ENCODE measurements at places on chromosomes 3 and 15.

DNA sequence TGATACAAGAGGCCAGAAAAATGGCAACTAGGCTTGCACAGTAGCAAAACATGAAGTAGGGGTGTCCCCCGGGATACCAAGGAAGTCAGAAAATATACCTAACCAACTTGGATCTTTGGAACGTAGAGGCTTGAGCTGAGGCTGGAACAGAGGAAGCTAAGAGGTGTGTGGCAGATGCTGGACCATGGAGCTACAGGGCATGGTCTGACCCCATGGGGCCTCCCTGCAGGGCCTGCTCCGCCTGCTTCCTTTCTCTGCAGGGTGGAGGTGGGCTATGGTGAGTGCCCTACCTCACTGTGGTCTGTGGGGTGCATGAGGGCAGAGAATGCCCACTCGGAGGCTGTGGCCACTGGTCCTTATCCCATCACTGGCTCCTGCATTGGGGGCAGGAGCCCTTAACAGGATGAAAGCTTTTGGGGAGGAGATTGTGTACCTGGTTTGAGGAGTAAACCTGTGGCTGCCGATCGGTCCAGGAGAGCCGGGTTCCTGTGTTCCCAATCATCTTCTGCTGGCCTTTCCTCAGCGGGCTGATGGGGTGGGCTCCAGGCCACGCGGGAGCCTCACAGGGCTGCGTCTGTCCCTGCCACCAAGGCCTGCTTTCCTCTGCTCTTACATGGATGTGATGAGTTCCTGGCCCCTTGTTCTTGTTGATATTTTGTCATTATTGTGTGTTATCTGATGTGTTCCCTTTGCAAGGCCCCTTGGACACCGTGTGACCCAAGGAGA, 96.8 kb downstream of the OCA2 start:
- DNase-seq, result no peak

- no peak for DNase-seq
Observed at GRCh38 chr3:188125076-188125475, 28.9 kb upstream of the LPP start.

GRCh38 chr3:98594628-98595324, 1.4 kb upstream of the CPOX start:
- DNase-seq, result no peak

- DNase-seq, result no peak
Observed at GRCh38 chr3:193932576-193932975, 203.4 kb upstream of the HES1 start.

GRCh38 chr3:86996261-86996955, 5.5 kb upstream of the VGLL3 start:
- no peak for DNase-seq

GRCh38 chr3:125437631-125438435, 62.7 kb upstream of the ZNF148 start:
- DNase-seq, result peak; percentile 40

DNA sequence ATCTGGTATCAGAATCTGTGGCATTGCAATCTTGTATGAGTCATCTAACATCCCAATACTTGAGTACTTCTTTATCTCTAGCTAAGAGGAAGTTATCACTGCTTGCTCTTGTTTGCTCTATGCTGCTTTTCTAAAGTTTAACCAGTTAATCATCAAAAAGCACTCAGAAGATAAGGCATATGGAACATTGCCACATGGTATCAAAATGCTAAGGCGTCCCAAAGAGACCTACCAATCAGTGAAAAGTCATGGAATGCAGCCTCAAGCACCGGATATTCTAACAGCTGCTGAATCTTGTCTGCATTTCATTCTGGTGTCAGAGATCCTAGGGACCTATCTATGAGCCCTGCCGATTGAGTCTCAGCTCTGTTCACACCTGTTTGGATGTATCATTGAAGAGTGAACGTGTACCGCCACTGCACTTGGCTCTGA, 192.8 kb downstream of the ARPP21 start:
- DNase-seq, result no peak

DNA sequence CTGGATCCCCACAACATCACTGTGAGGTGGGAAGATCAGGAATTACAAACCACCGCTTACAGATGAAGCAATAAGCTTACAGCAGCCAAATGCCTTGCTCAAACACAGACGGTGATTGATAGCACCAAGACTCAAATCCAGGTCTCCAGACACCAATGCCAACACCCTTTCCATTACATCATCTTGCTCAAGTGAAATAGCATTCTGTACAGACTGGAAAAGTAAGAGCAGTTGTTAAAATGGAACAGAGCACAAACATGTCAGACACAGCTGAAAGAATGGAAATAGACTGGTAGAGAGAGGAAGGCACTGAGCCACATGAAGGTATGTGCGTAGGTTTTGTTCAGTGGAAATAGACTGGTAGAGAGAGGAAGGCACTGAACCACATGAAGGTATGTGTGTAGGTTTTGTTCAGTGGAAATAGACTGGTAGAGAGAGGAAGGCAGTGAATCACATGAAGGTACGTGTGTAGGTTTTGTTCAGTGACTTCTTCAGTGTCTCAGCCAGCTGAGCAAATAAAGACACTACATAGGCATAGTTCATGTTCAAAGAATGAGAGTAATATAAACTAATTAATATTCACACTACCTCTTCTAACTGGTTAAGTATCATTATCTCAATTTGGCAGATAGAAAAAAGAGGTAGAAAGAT, 15.6 kb downstream of the CLDN1 start:
- no peak for DNase-seq

- no peak for DNase-seq
Observed at GRCh38 chr15:88300089-88300488, 43.5 kb upstream of the NTRK3 start.

DNA sequence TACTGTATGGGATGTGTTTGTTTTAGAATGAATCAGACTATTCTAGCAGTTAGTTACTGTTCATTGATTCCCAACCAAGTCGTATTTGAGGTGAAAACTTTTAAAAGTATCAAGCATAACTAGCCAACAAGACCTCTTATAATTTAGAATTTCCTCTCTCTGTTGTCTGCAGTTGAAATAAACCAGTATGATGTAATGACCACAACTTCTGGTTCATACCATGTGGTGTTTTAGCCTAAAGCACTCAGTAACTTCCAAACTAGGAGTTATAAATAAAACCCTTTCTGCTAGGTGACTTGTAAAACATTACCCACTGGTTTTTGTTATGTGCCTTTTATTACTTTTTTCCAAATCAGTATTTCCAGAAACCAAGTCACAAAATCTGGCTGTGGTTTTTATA, 19.8 kb upstream of the P2RY12 start:
- DNase-seq, result no peak

GRCh38 chr3:155639462-155640055, 105.3 kb downstream of the PLCH1 start:
- no peak for DNase-seq

GRCh38 chr15:99635145-99635544, 69.4 kb downstream of the MEF2A start:
- no peak for DNase-seq

GRCh38 chr15:77402740-77403379, 17.0 kb downstream of the PEAK1 start:
- no peak for DNase-seq

GRCh38 chr3:109943181-109943580, 605.8 kb upstream of the DPPA4 start:
- DNase-seq, result no peak

DNA sequence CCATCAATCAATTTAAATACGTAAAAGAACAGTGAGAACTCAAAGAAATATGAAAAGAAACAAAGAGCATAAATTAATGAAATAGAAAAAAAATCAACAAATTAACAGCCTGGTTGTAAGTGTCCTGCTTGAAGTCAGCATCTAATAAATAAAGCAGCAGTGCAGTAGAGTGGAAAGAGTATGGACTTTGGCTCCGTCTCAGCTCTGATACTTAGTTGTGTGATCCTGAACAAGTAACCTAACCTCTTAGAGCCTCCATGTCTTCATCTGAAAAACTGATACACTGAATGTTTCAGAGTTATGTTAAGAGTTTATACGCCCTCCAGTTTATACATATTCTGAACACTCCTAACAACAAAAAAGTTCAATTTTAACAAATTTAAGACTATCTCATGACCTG, 44.6 kb downstream of the TFDP2 start:
- no peak for DNase-seq

DNA sequence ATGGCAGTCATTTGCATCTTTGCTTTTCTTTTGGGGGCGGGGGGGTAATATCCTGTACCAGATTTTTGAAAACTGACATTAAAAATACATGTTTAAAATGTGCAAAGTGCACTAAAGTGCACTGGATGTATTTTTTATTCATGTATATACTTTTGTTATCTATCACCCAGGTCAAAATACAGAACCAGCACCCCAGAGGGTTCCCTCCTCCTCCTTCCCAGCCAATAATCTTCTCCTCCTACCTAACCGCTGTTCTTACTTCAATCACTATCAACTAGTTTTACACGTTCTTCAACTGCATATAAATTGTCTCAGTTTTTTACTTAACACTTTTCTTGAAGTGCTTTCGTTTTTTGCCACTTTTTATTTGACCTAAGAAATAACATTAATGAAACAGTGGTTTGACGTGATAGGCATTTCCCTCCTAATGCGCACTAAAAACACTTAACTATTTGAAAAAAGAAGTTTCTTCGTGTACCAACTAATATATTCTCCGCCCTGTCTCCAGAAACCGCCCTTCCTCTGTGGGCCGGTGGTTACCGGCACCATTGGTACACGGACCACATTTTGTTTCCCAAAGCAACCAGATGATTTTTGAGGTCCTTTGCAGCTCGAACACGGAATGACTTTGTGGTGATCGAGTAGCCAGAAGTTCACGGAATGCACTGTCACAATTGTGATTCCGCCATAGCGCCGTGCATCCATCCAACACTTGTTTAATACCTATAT, 836 bp upstream of the AKAP13 start:
- peak; percentile 6 for DNase-seq

- DNase-seq, result no peak
Observed at GRCh38 chr3:49886922-49887265, 16.8 kb downstream of the MST1R start.

- DNase-seq, result no peak
Observed at GRCh38 chr3:133393691-133394474, 6.0 kb upstream of the BFSP2 start.

DNA sequence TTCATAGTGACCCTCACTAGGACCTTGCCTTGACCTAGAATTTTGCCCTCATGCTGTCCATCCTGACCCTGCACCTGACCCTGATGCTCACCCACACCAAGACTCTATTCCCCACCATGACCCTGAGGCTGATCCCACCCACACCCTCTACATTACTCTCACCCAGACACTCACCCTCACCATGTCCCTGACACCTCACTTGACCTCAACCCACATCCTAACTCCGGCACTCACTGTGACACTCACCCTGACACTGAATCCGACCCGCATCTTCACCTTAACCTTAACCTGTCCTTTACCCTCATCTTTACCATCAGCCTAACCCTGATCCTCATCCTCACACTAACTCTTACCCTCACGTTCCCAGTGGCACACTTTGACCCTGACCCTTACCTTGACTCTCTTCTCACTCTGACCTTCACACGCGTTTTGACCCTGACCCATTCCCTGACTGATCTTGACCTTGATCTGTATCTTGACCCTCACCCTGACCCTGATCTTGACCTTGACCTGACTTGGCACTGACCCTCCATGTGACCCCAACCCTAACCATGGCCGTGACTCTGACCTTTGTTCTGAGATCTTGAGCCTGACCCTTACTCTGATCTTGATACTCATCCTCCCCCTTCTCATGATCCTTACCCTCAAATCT, 22.2 kb upstream of the SLC25A26 start:
- no peak for DNase-seq

GRCh38 chr3:150469031-150469930, 61.2 kb downstream of the TSC22D2 start:
- DNase-seq, result no peak

- DNase-seq, result no peak
Observed at GRCh38 chr3:171132873-171133272, 106.4 kb upstream of the SLC2A2 start.

- no peak for DNase-seq
Observed at GRCh38 chr3:187746442-187747281, 1.4 kb upstream of the BCL6 start.

DNA sequence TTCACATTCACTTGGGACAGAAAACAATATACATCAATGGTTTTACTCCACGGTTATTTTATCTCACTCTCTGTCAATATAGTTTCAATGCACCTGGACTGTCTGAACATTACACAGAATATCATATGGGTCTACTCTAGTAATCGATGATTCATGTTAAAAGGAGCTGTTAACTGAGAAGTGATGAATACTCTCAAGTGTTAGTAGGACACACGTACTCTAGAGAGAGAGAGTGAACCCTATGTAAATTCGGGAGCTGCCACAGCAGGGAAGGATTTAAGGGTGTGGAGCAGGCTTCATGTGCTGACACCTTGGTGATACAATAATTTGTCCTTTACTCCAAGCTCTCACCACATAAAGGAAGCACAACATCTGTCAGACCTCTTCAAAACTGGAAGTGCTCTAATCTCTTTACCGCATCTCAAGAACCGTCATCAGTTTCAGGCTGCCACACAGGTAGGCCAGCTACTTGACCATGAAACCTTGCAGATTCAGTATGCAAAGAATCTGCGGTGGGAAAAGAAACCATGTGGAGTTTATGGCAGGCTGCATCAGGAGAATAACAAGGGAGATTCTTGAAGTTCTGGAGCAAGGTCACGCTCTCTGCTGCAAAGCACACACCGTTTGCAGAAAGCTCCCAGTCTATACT, 199.2 kb upstream of the TMC3 start:
- no peak for DNase-seq

- DNase-seq, result no peak
Observed at GRCh38 chr15:68790910-68791309, 29.8 kb downstream of the ANP32A start.

DNA sequence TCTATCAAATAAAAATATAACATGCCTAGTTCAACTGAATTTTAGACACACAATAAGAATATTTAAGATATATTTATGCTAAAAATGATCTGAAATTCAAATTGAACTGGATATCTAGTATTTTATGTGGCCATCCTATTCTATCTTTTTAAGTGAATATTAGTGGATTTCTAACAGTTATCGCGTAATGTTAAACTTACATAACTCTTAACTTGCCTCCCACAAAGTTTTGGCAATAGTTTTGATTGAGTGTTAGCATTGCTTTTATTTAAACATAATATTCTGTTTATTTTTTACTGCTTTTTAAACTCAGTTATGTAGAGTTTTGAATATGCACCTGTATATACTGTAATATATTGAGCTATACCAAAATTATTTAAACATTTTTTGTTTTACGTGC, 1279.5 kb downstream of the OTOL1 start:
- no peak for DNase-seq

DNA sequence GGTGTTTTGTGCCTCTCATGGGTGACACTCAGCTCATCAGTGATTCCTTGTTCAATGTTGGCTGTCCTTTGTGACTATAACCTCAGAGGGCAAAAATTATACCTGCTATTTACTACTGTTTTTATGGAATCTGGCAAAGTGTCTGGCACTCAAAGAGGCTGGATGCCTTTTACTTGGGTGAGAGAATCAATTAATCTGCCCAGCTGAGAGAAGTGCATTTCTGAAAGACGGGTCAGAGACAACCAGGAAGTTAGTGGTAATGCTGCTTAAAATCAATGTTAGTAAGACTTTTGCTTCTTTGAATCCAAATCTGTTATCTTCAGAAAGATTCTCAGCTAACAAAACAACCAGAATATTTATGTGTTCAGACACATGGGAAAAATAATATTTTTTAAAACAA, 436.2 kb upstream of the SUCLG2 start:
- DNase-seq, result no peak

- no peak for DNase-seq
Observed at GRCh38 chr15:63226155-63226883, 36.9 kb downstream of the RAB8B start.
